ENCODE measurements at places on chromosomes 3 and 15.

- peak; percentile 81 for DNase-seq
Observed at GRCh38 chr15:58331913-58332675, 99.7 kb upstream of the LIPC start.

DNA sequence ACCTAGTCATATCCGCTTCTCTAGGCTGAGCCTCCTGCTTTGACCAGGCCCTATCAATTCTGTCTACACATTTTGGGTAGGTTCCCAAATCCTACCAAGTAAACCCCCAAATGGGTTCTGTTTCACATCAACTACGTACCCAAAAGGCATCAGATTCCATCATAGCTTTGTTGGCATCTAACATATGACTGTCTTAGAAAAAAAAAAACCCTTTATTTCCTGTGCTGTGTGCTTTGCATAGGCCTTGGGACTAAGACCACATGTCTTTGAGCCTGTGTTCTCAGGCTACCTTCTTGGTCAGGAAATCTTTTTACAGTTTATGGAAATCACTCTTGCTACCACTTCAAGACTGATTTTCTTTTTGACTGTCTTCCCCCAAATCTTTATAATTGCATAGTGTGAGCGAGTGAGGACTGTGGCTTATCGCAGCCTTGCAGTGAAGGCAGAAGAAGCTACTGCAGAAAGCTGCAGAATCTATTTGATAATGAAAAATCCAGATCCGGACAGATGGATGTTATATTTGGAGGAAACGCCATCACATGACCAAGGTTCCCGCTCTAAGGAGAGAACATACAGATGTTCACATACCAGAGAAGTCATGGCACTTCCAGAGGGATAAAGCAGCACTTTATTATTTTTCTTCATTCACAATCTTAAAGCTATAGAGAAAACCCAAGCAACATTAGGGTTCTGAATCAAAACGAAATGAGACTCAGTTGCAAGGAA, 111.2 kb downstream of the EOMES start:
- no peak for DNase-seq

- no peak for DNase-seq
Observed at GRCh38 chr15:69876064-69876940, 221.4 kb downstream of the TLE3 start.

- DNase-seq = no peak
Observed at GRCh38 chr15:63983061-63983711, 63.1 kb downstream of the DAPK2 start.

DNA sequence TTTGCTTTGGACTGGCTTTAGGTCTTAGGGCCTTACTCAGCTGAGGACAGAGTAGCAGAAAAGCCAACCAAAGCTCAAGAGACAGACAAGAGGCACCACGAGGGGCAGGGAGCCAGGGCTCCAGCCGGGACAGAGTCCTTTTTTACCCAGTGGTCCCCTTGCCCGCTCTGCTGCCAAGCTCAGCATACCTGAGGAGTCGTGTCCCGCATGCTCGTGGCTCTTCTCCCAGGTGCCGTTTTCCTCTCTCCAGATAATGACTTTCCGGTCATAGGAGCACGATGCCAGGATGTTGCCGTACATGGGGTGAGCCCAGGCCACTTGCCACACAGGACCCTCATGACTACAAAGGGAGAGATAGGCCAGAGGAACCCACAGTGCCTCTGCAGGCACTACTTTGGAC, 8.5 kb downstream of the SEC13 start:
- DNase-seq = no peak

DNA sequence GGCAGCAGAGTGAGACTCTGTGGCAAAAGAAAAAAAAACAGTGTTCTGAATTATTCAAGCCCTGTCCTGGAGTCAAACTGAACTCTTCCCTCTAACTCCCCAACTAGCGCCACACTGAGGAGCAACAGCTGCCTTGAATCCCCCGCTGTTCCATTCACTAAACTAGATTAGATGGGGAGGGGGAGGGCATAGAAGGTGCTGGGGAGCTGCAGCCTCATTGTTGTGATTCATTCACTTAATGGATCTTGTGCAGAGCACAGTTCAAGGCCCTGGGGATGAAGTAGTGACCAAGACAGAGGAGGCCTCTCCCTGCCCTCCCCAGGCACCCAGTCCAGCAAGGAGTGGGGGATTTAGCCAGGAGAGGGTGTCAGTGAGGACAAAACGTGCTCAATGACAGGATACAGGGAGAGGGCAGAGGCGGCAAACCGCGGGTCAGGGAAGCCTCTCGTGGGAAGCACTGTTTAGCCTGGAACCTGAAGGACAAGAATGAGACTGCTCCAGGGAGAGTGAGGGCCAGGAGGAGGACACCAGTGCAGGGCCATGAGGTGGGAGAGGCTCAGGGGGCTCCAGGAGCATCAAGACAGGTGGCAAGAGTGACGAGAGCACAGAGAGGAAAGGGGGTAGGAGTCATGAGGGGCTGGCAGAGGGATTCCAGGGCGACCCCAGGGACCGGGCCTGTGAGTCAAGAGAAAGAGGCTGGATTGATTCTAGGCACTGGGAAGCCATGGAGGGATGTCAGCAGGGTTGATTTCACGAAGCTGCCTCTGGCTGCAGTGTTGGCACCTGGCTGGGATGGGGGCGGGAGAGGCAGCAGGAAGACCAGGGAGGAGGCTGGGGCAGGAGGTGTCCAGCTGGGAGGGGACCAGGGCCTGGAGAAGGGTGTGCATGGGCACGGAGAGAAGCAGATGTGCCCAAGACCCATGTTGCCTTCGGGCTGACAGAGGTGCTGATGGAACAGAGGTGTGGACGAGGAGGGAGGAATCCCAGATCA, 31.4 kb downstream of the ALS2CL start:
- DNase-seq = no peak

DNA sequence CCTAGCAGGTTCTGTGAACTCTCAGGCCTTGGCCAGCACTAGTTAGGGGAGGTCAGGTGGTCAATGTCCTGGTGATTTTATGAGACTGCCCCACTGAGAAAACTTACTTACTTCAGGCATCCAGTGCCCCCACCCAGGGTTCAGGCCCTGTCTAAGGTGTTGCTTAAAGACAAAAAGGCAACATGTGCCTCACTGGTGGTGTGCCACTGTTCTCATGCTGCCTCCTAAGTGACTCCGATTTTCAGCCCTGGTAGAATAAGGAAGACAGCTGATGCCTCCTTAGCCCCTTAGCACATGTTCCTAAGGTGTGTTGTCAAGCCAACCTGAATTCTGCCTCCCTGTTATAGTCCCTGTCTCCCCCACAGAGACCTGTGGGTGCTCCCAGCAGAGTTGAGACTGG, 5.3 kb downstream of the RBM15B start:
- no peak for DNase-seq

Data from A549 (cell line).